Upper lobe of right lung (tissue), 1 donor: ENCODE measurements at places on chromosomes 11 and 22. TPM values are rescaled to one million over a fixed set of nuclear protein-coding genes. Genes with fewer than 3 reads are reported as not detected.

Gene HBB
- total RNA-seq, result 338 TPM

Gene B4GALNT4
- total RNA-seq, result 1.9 TPM

Gene SGSM1
- total RNA-seq, result 3.8 TPM

DNA sequence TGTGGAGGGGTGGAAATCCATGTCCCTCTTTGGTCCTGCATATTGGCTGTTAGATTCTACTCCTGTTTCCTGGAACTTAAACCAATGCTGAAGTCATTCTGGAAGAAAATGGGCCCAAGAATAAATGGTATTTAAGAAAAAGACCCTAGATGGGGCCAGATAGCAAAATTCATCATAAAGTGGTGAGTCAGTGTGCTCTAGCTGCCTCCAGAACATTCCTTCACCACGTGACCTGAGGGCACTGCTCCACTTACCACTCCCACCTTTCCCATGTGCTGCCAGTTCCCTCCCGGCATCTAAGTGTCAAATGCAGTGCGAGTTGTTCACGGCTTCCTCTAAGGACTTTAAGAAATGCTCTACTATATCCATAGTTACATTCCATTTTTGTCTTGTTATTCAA is 30.9 kb upstream of the NAP1L4 start:
- no peak overlapping the region for H3K27ac ChIP-seq
- H3K36me3 ChIP-seq, result peaks cover 63% of the 10 kb centered on the region
- no peak overlapping the region for H3K4me3 ChIP-seq
- H3K4me1 ChIP-seq, result no peaks in the 10 kb centered on the region

- H3K27me3 ChIP-seq, result no peaks in the 10 kb centered on the region
- H3K36me3 ChIP-seq, result no peaks in the 10 kb centered on the region
- peaks cover 16% of the 10 kb centered on the region for H3K4me1 ChIP-seq
- no peak overlapping the region for H3K27ac ChIP-seq
These were observed 6.0 kb upstream of the ACR start for GRCh38 chr22:50731811-50732624.

- no peak for DNase-seq
- H3K4me1 ChIP-seq, result peaks cover 31% of the 10 kb centered on the region
- H3K4me3 ChIP-seq, result no peak overlapping the region
- no peaks in the 10 kb centered on the region for H3K36me3 ChIP-seq
These were observed 42.8 kb downstream of the ETS1 start for GRCh38 chr11:128544471-128545051.
